ENCODE measurements at places on chromosomes 6 and 20.
A peak's percentile ranks its signal among the peaks of the same experiment; 100 is the strongest.

DNA sequence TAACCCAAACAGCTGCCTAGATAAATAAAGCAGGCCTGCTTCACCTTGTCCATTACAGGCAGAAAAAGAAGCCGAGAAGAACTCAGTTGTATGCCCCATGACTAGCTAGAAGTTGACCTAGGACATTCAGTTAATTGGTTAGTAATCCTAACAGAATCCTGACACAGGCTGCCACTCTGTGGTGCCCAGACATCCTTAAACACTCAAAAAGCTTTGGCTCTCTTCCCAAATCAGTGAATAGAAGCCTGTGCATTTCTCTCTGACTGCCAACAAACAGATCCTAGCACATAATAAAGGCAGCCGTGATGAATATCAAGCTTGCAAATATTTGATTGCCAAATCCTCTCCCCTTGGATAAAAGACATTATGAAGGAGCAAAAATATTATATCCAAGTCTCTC lies 519.1 kb upstream of the EYS start:
- DNase-seq, result peak; percentile 75

DNA sequence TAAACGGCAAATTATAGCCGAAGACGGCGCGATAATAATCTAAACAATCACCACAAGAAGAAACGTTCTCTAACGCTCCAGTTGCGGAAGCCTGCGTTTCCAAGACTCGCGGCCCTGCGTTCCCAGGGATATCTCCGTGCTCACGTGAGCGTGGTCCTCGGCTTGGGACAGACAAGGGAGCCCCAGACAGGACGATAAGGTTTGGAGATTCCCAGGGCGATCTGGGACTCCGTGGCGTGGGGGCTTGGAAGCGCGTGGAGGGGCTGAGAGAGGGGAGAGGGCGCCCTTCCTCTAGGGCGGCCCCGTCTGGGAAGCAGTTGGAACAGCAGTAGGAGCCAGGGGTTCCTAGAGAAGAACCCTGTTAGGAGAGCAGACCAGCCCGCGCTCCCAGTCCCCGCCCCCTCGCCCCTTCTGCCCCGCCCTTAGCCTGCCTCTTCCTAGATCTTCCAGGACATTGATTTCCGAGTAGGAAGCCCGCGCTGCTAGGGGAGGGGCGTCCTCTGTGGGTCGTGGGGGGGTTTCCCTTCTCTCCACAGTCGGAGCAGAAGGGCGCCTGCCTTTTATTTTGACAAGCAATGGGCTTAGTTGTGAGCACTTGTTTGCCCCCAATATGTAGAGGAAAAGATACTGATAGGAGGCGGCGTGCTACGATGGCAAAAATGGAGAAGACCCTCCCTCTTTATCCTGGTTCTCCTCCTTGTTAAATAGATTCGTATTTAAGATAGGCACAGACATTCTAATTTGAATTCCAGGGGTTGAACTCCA lies 10.6 kb downstream of the NRN1 start:
- no peak for DNase-seq

DNA sequence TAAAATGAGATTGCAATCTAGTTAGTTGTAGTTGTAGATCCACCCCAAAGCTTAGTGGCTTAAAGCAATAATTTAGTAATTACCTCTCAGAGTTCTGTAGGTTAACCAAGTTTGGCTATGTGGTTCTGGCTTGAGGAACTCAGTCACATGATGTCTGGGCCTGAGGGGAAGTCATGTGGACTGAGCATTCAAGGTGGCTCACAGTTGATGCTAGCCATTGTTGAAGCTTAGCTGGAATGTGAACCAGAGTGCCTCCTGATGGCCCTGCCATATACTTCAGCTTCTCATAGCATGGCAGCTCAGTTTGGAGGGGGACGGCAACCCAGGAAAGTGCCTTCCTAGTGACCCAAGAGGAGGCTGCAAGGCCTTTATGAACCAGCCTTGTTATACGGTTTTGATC lies 263.2 kb upstream of the RNF217 start:
- DNase-seq, result no peak

GRCh38 chr6:37103169-37104039 lies 66.5 kb upstream of the PIM1 start:
- peak; percentile 19 for DNase-seq

DNA sequence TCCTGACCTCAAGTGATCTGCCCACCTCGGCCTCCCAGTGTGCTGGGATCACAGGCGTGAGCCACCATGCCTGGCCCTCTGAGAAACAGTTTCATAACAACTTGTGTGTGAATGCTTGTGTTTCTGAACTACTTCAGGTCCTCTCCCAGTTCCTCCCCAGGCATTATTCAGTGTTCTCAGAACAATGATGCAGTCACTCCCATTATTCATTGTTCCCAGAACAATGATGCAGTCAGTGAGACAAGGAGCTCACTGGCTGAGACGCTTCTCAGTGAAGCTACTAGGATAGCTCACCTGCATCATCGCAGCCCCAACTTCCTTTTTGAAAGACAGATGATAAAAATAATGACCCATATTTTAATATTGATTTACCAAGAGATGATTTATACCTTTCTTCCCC lies 71.5 kb downstream of the NDUFAF5 start:
- DNase-seq, result peak; percentile 59

DNA sequence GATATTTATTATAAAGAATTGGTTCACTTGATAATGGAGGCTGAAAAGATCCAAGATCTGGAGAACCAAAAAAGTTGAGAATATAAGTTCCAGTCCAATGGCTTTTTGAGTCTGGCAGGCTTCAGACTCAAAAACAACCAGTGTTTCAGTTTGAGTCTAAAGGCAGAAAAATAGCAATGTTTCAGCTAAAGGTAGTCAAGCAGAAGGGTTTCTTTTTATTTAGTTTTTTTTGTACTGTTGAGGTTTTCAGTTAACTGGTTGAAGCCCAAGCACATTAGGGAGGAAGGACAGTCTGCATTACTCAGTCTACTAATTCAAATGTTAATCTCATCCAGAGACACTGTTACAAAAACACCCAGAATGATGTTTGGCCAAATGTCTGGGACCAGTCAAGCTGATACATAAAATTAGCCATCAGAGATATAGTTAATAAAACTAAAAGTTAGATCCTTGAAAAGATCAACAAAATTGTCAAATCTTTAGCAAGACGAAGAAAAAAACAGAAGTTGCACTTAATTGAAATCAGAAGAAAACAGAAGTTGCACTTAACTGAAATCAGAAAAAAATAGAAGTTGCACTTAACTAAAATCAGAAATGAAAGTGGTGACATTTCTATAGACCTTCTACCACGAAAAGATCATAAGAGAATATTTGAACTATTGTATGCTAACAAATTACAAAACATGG lies 980.3 kb upstream of the FLRT3 start:
- DNase-seq, result no peak

- no peak for DNase-seq
These were observed 33.2 kb downstream of the RNF144B start for GRCh38 chr6:18420328-18420727.

- peak; percentile 89 for DNase-seq
These were observed 3.0 kb upstream of the FOXO3 start for GRCh38 chr6:108557494-108558371.

- no peak for DNase-seq
These were observed 120.8 kb upstream of the TNFAIP3 start for GRCh38 chr6:137746264-137746663.

GRCh38 chr6:40961831-40962230 lies 77.2 kb downstream of the UNC5CL start:
- no peak for DNase-seq

DNA sequence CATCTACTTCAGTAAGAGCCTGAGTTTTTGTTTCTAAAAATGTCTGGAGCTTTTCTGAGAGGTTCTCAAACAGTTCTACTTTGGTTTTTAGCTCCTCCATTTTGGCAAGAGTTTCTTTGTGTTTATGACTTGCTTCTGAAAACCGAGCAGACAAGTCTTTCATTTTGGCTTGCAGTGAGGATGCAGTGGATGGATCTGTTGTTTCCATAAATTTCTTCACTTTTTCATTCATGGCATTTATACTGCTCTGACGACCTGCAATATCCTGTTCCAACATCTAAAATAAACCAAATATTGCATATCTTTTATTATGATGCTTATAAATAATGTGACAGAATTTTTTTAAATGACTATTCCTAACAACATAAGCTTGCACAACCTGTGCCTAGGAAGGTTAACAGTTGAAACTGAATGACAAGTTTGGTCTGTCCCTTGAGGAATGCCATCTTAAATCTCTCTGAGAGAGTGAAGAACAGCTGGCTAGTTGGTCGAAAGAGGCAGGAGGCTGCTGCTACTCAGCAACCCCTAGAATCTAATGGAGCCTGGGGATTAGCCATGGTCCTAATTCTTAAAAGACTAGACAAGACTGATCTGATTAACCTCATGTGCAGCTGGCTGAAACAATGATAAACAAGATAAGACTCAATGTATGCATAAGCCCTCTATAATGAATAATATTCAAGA lies 69.8 kb downstream of the DST start:
- no peak for DNase-seq

DNA sequence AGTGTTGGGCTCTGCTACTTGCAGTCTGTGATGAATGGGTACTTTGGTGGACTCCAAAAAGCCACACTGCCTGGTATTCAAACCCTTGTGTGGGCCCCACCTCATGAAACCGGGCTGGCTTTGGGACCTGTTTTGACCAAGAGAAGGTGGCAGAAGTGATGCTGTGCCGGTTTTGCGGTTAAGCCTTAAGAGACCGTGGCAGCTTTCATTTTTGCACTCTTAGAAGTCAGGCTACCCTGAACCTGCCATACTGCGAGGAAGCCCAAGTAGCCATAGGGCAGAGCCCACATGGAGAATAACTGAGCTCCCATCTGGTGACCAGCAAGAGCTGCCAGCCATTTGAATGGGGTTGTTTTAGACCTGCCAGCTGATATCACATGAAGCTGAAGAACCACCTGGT lies 10.2 kb downstream of the SULF2 start:
- no peak for DNase-seq

GRCh38 chr6:150590446-150590845 lies 9.2 kb upstream of the PLEKHG1 start:
- no peak for DNase-seq

- no peak for DNase-seq
These were observed 126.5 kb upstream of the CITED2 start for GRCh38 chr6:139500977-139501376.

GRCh38 chr6:151043944-151044343 lies 178.4 kb downstream of the MTHFD1L start:
- DNase-seq, result no peak

DNA sequence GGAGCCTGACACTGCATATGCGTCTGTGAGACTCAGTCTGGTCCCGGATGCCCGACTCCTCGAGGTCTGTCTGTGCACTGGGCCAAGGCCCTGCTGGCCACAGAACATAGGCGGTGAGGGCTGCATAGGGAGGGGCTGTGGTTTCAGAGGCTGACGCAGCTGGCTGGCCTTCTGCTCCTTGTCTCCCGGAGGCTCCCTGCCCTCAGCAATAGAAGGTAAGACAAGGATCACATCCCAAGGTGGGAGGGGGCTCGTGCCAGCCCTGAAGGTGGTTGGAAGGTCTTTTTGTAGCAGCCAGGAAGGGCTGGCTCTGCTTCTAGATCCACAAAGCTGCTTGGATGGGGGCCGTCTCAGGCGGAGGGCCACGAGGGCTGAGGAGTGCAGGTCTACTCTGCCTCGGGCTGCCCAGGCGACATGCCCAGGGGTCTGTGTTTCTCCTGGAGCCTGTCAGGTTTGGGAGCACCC lies 239.8 kb upstream of the SULF2 start:
- no peak for DNase-seq

DNA sequence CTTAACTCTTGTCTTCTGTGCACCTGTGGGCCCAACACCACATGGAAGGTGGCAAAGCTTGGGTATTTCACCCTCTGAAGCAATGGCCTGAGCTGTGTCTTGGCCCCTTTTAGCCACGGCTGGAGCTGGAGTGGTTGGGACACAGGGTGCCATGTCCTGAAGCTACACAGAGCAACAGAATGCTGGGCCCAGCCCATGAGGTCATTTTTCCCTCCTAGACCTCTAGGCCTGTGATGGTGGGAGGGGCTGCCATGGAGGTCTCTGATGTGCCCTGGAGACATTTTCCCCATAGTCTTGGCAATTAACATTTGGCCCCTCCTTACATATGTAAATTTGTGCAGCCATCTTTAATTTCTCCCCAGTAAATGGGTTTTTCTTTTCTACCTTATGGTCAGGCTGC lies 620.8 kb downstream of the RFPL4B start:
- DNase-seq, result no peak

DNA sequence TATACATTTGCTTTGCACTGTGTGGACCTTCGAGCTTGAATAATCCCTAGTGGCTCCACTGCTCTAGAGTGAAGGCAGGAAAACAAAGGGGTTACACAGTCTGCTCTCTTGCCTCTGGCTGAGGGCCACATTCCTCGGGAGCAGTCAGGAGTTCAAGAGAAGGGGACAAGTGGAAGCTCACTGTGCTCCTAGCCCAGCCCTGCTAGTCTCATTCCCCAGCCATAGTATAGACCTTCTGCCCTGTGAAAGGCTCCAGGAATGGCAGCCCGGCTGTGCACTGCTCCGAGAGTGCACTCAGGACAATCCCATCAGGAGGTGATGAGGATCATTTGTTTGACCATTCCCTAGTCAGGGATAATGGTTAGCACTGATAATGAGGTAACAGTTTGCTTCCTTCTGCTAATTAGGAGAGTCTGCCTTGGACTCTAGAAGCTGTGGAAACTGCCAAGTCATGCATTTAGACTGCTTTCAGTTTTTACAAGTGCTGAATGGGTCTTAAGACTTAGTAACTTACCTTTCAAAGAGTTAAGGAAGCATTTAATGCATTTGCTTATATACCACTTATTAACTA lies 8.5 kb downstream of the IYD start:
- peak; percentile 15 for DNase-seq

DNA sequence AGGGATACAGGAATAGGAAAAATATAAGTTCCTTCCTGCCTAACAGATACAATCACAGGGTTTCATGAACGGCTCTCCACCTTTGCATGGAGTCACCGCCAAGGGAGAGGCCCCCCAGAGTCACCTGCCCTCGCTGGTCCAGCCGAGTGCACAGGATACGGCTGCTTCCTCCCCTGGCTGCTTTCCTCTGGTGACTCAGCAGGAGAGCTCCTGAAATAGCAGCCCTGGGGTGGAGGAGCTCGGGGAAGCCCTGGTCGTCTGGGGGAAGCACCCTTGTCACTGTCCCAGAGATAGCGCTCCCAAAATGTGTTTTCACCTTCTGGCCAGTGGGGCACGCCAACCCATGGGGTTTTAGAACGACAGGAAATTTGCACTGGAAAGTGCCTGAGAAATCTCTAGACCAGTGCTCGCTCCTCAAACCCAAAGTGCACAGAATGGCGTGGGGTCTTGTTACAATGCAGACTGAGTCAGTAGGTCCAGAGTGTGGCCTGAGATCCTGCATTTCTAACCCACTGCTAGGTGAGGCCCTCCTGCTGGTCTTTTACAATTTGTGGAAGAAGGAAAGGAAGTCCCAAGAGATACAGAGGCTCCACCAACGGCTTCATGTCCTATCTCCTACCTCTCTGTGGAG lies 35.9 kb upstream of the FAM50B start:
- no peak for DNase-seq
